ENCODE measurements at places on chromosomes 3 and 15.
A peak's percentile ranks its signal among the peaks of the same experiment; 100 is the strongest.

GRCh38 chr3:107947203-107947602, 143.6 kb downstream of the CD47 start:
- DNase-seq = no peak

DNA sequence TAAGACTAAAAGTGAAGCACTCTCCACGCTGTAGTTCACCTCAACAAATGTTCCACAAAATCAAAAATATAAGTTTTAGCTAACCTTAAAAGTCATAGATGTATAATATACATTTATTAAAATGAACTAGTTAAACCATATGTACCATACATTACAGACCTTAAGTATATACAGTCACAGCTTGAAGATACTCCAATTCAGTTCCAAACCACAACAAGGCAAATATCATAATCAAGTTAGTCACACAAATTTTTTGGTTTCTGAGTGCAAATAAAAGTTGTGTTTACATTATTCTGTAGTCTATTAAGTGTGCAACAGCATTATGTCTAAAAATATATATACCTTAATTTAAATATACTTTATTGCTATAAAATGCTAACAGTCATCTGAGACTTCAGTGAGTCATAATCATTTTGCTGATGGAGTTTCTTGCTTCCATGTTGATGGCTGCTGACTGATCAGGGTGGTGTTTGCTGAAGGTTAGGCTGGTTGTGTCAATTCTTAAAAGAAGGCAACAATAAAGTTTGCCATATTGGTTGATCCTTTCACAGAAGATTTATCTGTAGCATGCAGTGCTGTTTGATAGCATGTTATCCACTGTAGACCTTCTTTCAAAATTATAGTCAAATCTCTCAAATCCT, 736.7 kb downstream of the NSUN3 start:
- DNase-seq = no peak

- DNase-seq = no peak
Measured at GRCh38 chr3:32455609-32456428, 46.8 kb downstream of the CMTM6 start.

GRCh38 chr3:161508852-161509477, 12.4 kb downstream of the OTOL1 start:
- DNase-seq = peak; percentile 29

DNA sequence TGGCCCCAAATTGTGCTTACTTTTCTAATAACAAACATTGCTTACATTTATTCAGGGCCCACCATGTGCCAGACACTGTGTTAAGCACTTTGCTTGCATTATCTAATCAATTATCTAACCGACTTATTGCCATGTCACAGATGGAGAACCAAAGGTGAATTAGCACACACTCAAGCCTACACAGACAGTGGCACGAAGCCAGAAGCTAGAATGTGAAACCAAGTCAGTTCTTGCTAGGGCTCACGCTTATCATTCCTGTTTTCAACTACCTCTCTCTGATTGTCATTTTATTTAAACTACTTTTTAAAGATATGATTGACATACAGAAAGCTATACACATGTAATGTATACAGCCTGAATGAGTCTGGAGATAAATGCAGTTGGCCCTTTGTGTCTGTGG, 215.7 kb upstream of the CFAP20DC start:
- DNase-seq = no peak

GRCh38 chr3:24830230-24831152, 335.8 kb upstream of the THRB start:
- no peak for DNase-seq

DNA sequence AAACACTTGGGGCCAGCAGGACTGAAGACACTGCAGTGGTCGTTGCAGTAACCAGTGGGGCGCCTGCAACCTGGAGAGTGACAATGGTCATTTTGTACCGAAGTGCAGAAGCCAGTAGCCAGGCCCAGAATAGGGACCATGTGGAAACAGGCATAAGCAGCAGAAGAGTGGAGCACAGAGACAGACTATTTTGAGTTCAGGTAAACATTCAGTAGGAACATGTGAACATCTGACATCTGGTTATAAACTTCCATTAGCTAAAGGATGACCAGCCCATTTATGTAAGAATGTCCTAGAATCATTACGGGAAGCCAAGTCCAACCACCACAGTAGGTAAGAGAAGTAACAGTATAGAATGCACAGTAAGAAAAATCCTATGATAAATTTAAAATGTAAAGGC, 32.4 kb upstream of the TKT start:
- DNase-seq = no peak

DNA sequence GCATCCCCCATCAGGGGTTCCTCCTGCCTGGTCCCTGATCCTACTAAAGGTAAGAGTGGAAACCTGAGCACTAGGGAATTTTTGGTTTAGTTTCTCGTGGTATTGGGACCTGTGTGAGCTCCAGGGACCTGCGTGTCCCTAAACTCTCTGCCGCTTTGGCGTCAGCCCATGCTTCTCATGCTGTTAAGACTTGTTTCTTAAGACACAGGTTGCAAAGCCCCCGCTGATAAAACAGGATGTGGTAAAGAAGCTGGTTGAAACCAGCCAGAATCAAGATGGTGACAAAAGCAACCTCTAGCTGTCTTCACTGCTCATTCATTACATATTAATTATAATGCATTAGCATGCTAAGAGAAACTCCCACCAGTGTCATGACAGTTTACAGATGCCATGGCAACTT, 64.6 kb downstream of the LYZL4 start:
- DNase-seq = no peak

- no peak for DNase-seq
Measured at GRCh38 chr3:42519568-42519962, 17.1 kb downstream of the VIPR1 start.

DNA sequence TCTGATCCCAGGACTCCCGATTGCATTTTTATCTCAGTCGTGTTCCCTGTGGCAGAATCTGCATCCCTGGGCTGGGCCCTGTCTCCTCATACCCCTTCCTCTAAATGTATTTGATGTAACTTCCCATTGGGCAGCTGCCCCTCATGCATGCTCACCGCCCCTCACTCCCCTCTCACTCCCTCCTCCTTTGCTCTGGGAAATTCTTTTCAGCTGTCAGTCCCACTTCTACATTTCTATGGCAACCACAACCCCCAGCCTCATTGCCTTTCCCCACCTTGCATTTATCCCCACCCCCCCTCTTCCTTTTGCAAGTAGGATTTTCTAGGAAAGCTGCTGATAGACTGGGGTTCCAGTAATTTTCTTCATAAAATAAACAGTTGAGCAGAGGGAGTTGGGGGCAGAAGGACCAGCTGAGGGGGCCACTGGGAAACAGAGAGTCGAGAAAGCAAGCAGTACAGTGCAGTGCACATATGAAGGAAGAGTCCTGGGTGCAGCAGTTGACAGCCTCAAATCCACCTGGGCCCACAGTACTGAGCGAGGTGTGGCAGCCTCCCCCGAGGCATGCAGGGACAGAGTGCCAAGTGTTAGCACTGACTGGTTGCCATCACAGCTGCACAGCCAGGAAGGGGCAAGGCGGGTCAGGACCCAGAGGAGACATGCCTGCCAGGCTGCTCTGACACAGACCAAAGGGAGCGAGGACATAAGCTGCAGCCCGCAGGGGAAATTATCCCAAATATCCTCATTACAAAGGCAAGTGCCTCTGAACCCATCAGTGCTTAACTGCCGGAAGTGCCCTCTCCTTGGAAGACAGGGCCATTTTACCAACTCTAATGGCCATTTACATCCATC, 476.3 kb downstream of the EPHB1 start:
- peak; percentile 91 for DNase-seq

DNA sequence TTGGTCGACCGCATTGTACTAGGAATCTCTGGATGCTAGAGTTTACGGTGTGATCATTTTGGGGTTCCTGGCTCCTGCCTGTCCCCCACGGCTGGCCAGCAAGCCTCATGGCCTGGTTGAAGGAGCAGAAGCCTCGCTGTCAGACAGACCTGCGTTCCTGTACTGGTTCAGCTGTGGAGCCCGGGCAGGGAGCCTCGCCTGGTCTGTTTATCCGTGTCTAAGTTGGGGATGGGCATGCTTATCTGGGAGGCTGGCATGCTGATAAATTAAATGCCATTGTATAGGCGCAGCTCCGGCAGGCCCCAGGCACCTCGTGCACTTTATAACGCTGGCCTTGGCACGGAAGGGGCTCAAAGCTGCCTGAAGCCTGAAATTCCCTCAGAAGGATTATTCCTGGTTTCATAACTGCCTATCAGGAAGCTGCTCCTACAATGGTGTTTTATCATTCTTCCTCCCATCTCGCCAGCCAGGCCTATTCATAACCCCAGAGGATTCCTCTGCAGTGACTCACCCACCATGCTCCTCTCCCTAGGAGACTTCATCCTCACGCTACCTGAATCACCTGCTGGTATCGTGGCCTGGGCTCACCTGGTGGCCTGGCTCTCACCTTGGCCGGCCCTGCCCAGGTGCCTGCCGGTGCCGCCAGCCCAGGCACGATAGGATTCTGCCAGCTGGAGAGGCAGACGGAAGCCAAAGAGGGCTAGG, 110.9 kb downstream of the ASB7 start:
- DNase-seq = no peak

- DNase-seq = no peak
Measured at GRCh38 chr15:69951898-69952555, 145.7 kb downstream of the TLE3 start.

- no peak for DNase-seq
Measured at GRCh38 chr3:62201438-62202035, 171.8 kb downstream of the FEZF2 start.

DNA sequence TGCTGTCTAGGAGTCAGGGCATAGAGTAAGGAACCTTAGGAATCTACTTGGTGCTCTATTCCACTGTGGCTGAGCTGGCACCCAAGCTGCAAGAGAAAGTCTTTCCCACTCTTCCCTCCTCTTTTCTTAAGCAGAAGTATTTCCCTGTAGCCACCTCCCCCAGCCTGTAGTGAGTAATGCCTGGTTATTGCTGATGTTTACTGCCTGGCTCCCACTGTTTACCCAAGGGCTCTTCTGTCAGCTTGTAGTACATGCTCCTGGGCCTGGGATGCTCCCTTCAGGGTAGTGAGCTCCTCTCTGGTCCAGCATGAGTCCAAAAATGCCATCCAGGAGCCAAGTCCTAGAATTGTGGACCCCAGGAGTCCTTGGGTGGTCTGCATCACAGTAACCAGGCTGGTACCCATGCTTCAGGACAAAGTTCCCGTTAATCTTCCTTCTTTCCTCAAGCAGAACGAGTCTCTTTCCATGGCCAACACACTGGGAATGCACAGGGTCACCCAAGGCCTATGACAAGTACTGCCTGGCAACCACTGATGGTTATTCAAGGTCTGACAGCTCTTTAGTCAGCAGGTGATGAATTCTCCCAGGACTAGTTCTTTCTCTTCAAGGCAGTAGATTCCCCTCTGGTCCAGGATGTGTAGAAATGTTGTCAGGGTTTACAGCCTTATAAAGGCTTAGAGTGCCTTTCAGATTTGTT, 17.6 kb downstream of the GALK2 start:
- DNase-seq = no peak

- peak; percentile 96 for DNase-seq
Measured at GRCh38 chr3:194486540-194487288, at the start of gene ATP13A3. TSS of gene ATP13A3 (minus strand) at chr3:194487002. CDS start at chr3:194462190, 24,812 bp downstream.

DNA sequence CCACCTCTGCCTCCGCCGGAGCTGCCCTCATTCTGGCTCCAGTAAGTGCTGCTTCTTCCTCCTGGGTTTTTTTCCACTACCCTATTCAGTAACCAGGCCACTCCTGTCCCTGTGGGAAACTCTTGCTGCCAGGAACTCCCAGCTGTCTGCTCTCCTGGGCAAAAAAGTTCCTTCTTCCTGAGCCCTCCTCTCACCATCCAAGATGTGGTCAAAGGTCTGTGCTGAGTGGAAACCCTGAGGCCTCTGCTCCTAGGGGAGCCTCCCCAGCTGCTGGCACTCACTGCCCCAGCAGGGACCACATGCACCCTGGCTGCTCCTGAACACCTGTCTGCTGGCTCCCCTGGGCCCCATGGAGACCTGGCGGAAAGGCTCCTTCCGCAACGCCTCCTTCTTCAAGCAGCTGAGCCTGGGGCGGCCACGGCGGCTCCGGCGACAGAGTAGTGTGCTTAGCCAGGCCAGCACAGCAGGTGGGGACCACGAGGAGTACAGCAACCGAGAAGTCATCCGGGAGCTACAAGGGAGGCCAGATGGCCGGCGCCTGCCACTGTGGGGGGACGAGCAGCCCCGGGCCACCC, 454 bp downstream of the C15orf62 start:
- peak; percentile 50 for DNase-seq

GRCh38 chr3:120495809-120496208, 45.0 kb upstream of the FSTL1 start:
- no peak for DNase-seq

GRCh38 chr3:187491371-187491770, 123.2 kb downstream of the RTP4 start:
- DNase-seq = no peak

GRCh38 chr3:55235416-55235815, 251.7 kb downstream of the WNT5A start:
- DNase-seq = no peak

GRCh38 chr3:3134750-3135448, 8.2 kb downstream of the TRNT1 start:
- DNase-seq = no peak

DNA sequence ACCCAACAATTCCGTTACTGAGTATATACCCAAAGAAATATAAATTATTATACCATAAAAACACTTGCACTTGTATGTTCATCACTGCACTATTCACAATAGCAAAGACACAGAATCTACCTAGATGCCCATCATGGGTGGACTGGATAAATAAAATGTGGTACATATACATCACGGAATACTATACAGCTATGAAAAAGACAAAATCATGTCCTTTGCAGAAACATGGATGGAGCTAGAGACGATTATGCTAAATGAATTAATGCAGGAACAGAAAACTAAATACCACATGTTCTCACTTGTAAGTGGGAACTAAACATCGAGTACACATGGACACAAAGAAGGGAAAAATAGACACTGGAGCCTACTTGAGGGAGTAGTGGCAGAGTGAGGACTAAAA, 185.3 kb downstream of the PYDC2 start:
- no peak for DNase-seq

- DNase-seq = no peak
Measured at GRCh38 chr3:4956738-4957137, 22.5 kb upstream of the BHLHE40 start.

DNA sequence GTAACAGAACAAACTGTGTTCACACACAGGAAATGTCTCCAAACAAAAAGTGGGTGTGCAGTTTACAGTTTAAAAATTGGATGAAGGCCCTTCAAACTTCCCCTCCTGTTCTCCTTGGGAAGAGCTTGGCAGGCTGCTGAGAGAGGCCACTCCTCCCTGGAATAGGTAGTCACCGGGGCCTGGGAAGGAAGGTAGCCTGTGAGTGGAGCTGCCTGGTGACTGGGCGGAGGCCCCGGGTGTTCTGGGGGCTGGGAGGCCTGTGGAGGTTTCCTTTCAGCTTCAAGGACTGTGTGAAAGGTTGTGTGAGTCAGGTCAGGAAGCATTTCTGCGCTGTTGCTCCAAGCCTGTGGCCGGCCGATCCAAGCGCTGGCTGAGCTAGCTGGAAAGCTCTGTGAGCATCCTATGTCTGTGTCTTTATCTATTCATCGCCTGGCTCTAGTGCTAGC, 14.1 kb downstream of the SLCO3A1 start:
- DNase-seq = no peak

DNA sequence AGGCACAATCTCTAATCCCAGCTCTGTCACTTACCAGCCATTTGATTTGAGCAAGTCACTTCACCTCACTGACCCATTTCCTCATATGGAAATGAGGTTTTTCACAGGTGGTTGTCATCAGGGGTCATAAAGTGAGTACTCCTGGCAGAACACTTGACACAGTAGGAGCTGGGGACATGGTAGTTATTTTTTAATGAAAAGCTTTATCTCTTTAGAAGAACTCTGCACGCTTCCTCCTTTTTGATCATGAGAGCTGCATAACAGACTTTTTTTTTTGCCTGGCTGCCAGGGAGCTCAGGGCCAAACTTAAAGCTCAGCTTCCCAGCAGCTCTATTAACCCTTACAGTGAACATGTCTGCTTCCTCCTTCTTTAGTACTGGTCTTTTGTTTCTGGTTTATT, 8.4 kb downstream of the VWA5B2 start:
- DNase-seq = no peak
